ENCODE measurements at places on chromosomes 7 and 10.

DNA sequence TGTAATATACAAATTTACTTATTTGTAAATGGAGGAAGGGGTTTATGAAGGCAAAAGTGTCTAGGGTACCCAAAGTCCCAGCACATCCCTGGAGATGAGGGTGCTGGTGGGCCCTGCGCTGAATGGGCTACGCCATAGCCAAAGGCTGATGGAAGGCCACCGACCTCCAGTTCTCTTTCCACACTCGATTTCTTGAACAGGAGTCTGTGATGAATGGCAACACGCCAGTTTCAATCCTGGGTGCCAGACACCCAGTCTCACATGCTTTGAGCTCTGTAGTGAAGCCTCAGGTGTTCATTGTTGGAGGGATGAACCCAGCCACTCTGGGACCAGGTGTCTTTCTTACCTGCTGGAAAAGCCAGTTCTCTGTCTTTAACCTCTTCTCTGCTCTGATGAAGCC is 752 bp downstream of the LRMDA start:
- DNase-seq = no peak

DNA sequence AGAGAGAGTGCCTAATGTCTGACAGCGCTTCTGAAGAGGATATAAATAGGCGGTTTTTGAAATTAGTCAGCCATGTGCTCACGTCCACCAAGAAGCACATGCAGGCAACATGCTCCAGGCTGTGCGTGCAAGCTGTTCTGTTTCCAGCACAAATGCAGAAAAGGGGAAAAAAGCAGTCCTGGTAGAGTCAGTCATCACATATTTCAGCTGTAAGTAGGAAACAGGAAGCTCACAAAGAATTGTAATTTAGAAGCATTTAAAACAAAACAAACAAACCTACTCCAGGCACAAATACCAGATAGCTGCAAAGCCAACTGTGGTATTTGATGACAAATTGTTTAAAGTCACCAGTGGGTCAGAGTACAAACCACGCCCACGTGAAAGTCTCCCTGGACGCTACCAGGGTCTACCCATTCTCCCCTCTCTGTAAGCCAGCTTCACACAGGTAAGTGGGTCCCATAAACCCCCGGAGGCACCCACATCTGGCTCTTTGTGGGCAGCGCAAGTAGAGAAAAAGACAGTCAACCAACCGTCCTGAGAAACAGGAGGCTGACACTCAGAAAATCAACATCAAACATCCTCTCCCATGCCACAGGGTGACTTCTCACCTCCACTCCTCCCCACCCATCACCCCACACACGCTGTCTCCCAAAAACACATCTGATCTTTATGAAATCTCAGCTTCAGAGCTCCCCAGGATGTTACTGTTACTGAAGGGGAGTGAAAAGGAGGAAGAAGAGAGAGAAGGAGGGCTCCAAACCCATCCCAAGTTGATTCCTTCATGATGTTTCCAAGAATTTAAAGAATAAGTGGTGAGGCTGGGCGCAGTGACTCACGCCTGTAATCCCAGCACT is 186.4 kb downstream of the FAM107B start:
- DNase-seq = peak; percentile 82

DNA sequence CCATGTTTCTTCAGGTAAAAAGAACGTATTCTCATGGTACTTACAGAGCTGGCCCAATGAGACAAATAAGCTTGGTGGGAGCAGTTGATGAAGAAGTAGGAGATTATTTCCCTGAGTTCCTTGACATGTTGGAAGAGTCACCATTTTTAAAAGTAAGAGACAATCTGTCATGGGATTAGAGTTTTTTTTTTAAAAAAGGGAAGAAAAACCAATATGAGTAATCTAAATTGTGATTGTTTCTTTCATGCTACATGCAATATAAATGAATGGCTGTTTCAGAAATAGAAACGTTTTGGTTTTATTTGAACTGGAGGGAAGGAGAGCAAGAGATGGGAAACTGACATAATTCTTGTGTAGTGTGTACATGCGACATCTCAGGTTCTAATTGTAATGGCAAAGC is 32.8 kb downstream of the TMEM60 start:
- no peak for DNase-seq

- DNase-seq = no peak
These were observed 594 bp upstream of the RP9 start for GRCh38 chr7:33109758-33110238.

DNA sequence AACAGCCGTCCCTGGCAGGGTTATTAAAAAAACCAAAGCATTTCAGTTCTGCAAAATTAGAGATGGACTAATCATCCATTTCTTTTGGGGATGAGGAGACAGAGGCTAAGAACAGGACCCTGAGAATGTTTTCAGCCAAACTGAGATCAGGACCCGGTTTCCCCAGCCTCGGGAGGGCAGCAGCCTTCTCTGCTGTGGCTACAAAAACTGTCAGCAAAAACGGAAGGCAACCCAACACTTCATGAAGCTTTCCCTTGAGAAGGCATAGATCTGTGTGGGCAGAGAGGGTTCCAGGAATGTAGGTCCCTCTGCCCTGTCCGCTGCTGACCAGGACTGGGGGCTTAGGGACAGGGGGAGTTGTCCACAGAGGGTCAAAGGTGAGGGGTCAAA is 313.5 kb downstream of the TCERG1L start:
- DNase-seq = no peak

DNA sequence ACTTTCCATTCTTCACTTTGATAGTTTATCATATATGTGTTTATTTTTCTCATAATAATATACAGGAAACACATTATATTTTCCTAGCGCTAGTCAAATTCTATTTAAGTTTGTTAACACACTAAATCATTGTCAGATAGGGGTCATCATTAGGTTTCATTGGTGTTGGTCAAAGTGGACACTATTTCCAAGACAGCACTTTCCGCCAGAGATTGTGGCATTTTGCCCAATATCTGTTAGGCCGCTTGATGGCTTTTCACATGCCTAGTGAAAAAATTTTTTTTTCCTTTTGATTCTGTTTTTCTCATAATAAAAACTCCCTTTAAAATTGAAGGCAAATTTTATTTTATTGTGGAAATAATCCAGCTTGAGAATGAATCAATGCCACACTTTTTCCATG is 495.4 kb upstream of the AKR1E2 start:
- no peak for DNase-seq

DNA sequence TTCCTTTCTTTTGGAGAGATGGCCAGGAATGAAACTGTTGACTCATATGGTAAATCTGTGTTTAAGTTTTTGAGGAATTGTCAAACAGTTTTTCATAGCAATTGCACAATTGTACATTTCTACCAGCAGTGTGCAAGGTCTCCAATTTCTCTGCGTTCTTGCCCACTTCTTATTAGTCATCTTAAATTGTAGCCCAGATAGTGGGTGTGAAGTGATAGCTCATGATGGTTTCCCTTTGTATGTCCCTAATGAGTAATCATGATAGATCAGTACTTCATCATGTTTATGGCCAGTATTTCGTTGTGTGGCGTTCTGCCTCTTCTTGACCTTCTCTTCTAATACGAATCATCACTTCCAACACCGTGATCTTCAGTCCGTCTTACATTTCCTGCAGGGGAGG is 136.3 kb downstream of the DOCK1 start:
- DNase-seq = no peak

- no peak for DNase-seq
These were observed 11.9 kb upstream of the PTPN12 start for GRCh38 chr7:77525231-77525630.

GRCh38 chr7:100477871-100478267 is 1.1 kb downstream of the TSC22D4 start:
- no peak for DNase-seq

DNA sequence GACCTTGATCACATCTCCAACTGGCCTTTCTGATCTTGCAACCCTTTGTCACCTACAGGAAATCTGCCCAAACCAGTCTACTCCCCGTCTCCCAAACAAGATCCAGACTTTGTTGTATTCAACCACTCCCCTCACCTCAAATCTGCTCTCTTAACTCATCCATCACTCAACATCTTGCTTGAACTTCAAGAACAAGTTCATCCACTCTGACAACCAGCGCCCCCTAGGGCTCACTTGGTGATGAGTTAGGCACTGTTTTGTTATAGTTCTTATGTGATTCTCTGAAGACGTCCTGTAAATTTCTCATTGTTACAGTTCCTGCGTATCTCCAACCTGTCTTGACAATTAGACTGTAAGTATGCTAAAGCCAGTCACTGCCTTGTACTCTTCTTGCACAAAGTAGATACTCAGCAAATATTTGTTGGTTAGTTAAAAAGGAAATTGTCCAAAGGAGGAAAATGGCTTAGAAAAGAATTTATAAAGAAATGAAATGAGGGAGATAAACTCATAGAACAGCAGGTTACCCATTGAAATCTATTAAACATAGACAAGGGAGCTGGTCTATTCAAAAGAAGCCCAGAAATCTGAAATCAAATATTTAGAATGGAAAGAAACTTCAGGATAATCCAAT is 5.3 kb downstream of the FRMD4A start:
- no peak for DNase-seq

GRCh38 chr10:125001313-125002046 is 59.6 kb downstream of the ZRANB1 start:
- DNase-seq = no peak

DNA sequence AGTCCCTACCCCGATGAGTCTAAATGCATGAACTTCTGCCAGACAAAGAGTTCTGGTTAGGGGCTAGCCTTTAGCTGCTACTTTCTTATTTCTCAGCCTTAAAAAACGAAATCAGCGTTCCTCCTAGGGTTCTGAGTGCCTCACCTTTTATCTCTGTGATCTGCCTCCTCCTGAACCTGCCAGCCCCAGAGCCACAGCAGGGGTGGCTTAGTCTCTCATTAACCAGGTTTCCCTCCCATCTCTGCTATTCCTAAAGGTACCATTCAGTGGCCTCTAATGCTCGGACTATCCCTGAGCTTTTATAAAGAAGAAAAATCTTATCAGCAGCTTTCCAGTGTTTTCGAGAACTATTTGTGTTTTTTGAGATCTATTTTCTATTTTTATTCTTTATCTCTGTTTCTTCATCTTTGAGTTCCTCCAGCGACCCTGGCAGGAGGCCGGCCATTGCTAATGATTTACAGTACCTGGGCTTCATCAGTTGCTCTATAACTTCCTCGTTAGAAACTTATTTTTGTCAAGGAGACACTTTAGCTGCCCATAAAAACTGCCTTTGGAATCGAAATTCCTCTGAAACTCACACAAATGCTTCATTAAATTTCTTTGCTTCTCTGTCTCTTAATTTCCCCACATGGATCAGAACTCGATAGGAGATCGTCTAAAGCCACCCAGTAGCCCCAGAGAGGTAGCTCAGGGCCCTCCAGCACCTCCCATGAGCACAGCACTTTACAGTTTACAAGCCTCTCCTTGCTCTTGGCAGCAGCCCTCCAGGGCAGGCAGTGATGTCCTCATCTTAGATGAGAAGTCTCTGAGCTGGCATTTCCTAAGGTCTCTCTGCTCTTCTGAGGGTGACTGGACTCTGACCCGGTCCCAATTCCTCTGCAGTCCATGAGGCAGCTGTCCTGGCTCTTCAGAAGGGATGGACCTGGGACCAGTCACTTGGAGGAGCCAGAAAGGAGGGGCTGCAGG is 149.1 kb downstream of the EBF3 start:
- DNase-seq = no peak

- no peak for DNase-seq
These were observed 52.8 kb upstream of the AOAH start for GRCh38 chr7:36777062-36777461.

DNA sequence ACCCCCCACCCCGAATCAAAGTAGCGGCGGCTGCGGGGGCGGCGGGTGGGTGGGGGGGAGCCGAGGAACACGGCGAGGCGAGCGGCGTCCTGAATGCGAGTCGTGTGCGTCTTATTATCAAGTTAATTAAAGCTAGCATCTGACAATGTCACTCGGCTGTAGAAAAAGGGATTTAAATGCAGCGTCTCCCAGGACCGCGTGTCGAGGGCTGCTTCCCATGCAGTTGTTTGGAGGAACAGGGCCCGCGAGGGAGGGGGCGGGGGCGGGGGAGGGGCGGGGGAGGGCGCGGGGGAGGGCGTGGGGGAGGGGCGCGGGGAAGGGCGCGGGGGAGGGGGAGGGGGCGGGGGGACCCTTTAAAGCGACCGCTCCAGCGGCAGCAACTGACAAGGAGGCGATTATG is 2.7 kb upstream of the UNCX start:
- DNase-seq = no peak

DNA sequence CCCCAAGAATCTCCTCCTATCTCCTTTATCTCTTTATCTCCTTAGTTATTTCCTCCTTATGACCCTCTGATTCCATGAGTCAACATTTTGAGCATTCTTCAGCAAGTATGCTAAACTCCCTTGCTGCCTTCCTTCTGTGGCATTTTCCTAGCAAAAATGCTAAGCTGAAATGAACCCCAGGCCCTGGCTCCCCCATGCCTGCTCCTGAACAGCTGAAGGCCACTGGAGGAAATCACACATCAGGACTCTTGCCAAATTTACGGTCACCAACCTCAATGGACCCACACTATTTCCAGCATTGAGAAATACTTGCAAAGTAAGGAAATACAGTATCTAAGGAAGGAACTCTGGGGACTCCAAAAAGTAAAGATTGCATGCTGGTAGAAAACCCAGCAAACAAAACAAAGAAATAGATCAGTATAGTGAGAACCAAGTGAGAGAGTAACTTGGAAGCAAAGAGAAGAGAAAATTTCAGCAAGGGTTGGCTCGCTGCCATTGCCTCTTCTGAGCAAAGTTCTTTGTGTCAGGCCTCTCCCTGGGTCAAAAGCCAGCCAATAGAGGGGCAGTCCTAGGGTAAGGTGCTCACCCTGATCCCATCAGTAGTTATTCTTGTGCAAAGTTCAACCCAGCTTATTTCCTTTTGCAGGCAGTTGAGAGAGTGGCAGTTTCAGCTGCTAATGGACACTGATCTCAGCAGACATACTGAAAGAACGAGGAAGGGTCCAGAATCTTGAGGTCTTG is 5.1 kb upstream of the PLEKHS1 start:
- DNase-seq = peak; percentile 22
